Hematopoietic multipotent progenitor cell (in vitro differentiated cells): ENCODE measurements at places on chromosomes 2 and 18.

- peak; percentile 28 for DNase-seq
Measured at GRCh38 chr2:202762556-202762955, 109.0 kb downstream of the ICA1L start.

- no peak for DNase-seq
Measured at GRCh38 chr2:119668546-119668945, 10.5 kb upstream of the TMEM177 start.

DNA sequence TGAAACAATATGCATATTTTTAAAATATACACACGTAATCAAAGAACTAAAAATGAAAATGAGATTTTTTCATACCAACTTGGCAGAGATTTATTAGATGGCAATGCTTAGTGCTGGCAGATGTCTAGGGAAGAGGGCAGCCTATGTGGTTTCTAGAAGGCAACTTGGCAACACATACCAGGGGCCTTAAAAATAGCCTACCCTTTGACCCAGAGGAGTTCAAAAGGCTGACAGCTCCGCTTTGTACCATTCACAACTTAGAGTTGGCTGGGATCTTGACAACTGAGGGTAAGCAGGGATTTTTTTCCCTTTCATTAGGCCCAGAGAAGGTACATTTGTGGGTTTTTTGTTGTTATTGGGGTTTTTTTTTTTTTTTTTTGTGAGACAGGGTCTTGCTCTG, 26.4 kb upstream of the GPR55 start:
- DNase-seq = no peak

DNA sequence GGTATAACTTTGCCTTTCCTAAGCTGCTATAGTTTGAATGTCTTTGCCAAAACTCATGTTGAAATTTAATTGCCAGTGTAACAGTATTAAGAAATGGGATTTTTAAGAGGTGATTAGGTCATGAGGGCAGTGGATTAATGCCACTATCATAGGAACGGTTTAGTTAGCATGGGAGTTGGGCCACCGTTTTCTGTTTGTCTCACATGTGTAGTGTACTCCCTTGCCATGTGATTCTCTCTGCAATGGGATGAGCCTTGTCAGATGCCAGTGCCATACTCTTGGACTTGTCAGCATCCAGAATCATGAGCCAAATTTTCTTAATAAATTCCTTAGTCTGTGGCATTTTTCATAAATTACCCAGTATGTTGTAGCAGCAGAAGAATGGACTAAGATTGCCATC, 388.9 kb upstream of the RGPD4 start:
- DNase-seq = no peak

DNA sequence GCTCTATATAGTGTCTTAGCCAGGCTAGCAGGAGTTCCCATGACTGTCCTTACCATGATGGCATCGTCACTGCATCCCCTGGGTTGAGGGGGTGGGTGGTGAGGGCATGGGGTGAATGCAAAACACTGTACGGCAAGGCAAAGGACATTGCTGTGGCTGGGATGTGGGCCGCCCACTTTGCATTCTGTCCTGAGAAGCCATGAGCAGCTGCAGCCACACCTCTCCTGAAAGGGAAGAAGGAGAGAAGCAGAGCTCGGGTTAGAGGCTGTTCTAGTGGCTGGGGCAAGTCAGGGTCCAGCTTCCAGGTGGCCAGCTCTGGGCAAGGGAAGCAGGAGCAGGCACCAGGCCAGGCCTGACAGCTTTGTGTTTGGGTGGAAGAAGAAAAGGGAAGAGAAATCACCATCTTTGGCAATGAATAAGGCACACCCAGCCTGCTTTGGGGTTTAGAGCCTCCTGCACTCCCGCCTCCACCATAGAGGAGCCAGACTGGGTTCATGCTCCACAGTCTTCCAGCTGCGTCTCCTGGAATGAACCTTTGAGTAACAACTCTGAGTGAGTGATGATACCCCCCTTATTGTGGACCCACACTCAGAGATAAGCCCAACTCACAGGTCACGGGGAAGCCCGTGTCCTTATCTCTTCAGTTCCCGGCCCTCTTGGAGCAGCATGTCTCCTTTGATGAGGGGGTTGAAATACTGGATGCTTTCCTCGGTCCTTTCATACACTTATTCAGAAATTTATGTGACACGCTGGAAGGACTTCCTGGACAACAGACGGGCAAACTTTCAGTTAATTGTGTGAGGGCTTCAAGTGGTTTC, 63.4 kb downstream of the INPP4A start:
- DNase-seq = no peak

DNA sequence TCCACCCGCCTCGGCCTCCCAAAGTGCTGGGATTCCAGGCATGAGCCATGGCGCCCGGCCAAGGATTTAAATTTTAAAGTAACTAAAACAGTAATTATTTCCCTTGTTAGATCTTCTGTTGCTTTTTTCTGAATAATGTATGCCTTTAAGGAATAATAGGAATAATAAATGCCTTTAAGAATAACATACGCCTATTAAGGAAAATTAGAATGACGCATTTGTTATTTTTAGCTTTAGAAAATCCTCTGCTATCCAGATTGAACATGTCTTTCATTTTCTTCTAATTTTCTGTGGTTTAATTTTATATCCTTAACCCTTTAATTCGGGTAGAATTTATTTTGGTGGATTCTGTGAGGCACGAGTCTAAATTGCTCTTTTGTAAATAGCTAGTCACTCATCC, 23.1 kb upstream of the TMBIM1 start:
- DNase-seq = no peak
